Bronchial epithelial cell (primary cell): ENCODE measurements at places on chromosomes 1 and 21.
A peak's percentile ranks its signal among the peaks of the same experiment; 100 is the strongest.

DNA sequence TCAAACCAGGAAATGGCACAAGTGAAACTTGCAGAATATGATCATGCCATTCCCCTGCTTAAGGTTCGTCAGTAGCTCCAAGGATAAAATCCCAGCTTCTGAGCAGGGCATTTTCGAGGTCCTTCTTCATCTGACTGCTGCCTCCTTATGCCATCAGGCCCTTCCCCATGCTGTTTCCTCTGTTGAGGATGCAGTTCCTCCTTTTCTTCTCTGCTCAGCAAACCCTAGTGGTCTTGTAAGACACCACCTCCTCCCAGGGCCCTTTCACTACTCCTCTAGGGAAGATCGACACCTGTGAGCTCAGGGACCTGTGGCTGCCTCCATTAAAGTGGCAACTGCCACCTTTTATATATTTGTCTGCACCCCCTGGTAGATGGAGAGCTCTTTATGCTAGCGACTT is 62.1 kb upstream of the JUN start:
- DNase-seq = no peak

DNA sequence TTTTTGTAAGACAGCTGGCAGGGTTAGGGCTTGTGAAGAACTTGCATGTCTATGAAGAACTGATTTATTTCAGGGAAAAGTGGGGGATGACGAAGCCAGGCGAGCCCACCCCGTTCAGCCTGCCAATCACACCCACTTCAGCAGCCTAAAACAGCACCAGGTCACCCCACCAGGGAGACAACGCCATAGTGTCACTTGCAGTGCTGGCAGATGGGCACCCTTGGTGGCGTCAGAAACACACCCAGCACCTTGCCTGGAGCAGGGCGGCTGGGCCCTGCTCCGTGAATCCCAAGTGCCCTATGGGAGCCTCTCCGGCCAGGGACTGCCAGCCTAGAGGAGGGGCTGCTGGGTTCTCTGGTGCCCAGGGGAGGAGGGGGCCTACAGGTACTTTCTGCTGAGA is 5.0 kb upstream of the NADK start:
- no peak for DNase-seq

DNA sequence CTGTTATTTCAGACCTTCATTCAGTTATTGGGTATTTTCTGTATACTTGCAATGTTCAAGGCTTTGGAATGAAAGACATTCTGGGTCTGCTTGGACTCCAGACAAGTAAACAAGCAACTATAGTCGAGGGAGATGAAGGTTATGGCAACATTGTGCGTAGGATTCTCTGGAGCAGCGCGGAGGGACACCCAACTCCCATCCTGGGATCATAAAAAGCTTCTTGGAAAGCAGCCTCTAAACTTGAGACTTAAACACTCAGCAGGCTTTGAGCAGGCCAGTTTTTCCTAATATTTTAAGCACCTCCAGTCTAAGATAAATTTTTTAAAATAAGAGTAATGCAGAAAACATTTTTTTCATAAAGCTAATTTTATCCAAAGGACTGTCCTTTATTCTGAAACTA is 7.6 kb upstream of the LYST start:
- no peak for DNase-seq

DNA sequence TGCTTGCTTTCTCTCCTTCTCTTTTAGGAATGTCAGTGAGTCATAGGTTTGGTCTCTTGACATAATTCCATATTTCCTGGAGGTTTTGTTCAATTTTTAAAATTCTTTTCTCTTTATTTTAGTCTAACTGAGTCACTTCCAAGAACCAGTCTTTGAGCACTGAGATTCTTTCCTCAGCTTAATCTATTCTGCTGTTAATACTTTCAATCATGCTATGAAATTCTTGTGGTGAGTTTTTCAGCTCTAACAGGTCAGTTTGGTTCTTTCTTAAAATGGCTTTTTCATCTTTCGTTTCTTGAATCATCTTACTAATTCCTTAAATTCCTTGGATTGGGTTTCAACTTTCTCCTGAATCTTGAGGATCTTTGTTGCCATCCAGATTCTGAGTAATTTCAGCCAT is 321.0 kb downstream of the PTBP2 start:
- DNase-seq = peak; percentile 8

- DNase-seq = peak; percentile 47
Observed at GRCh38 chr1:18557621-18558465, 72.8 kb upstream of the PAX7 start.

GRCh38 chr1:10457875-10458274 is 8.0 kb downstream of the CORT start:
- DNase-seq = no peak

GRCh38 chr1:206734499-206735142 is 36.0 kb upstream of the IL19 start:
- peak; percentile 39 for DNase-seq

- no peak for DNase-seq
Observed at GRCh38 chr1:211736351-211736915, 61.0 kb upstream of the NEK2 start.

DNA sequence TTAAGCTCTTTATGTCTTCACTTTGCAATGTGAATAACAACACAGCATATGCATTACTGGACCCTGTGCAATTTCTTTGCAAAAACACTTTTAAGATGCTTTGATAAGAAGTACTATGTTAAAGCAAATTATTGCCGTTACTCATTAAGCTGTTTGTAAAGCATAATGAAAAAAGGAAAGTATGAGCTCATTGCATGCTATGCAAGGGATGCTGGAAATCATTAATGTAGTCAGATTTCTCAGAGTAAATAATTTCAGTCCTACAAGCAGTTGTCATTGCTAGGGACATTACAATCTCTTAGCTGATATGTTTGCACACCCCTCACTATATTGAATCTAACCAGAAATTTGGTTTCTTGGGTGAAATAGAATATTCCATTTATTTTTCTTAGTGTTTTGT is 982.5 kb upstream of the ADGRL2 start:
- no peak for DNase-seq

- no peak for DNase-seq
Observed at GRCh38 chr1:43786201-43786958, 79.0 kb downstream of the ST3GAL3 start.

DNA sequence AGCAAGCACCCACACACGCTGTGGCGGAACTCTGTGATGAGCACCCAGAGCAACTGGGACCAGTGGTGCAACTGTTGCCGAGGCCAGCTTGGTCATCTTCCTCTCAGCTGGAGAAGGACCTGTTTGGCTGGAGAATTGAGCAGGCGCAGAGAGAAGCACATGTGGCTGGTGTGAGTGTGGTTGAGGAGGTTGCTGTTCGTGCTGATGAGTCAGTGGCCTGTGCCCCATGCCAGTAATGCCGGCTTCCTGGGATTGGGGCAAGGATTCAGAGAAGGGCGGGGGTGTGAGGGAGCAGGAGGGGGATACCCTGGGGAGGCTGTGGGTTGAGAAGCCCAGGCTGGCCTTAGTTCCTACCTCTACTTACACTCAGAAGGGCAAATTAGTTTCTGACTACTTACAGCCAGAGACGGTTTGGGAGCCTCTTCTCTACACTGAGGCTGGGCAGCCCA is 57.5 kb upstream of the EPS8L3 start:
- peak; percentile 88 for DNase-seq

GRCh38 chr21:37071561-37072273 is 1.2 kb downstream of the PIGP start:
- DNase-seq = peak; percentile 63

GRCh38 chr1:173014160-173014559 is 36.6 kb downstream of the TNFSF18 start:
- no peak for DNase-seq

DNA sequence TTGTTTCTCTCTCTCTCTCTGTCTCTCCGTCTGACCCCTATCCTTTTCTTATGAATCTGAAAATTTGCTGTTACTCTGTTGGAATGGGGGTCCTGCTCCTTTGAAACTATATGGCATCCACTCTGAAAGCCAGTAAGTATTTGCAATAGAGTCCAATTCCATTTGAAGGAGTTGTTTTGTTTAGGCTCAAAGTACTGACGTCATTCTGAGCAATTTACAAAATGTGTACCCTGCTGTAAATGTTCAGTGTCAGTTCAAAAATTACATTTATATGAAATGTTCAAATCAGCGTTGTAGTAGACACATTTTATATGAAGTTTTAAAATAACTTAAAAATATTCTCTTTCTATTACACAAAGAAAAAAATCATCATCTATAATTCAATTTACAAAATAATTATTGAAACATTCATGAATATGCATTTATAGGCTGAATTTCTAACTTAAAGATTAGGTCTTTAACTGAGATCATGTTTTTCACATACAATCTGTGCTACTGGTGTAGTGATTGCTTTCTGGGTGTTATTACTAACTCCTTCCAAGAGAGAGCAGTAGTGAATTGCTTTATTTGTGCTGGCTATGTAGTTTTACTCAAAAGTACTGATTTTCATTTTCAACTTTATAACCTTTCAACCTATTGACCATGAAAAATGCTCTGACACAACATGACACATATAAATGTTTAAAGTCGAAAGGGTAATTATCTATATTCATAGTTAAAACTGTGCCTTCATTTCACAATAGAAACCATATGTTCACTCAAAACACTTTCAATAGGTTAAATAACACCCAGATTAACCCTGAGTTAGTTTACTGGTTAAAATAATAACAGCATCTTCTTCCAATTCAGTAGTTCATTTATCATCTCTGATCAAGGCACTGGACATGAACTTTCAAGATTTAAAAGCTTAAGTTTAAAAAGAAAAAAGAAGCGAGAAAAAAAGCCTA is 253.1 kb upstream of the ADGRL4 start:
- DNase-seq = peak; percentile 48

GRCh38 chr1:151790940-151791651 is 796 bp upstream of the TDRKH start:
- no peak for DNase-seq

- DNase-seq = peak; percentile 91
Observed at GRCh38 chr1:204288021-204288588, 71.6 kb downstream of the PLEKHA6 start.
